ENCODE measurements at places on chromosomes 7 and 10.

- no peak for DNase-seq
Observed at GRCh38 chr10:71712170-71712569, 7.4 kb downstream of the C10orf105 start.

DNA sequence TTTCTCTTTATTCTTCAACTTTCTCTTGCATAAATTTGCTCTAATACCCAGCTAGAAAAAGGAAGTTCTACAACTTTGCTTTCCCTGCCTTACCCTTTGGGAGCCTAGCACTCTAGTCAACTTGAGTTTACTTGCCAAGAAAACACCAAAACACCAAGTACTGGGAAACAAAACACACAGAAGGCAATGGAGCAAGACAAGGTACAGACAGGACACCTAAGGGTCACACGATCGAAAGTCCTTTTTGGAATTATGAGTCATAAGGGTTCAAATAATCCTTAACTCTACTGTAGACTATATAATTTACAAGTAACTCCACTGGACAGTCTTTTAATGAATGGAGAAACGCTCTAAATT is 42.6 kb upstream of the ANAPC16 start:
- DNase-seq = no peak

DNA sequence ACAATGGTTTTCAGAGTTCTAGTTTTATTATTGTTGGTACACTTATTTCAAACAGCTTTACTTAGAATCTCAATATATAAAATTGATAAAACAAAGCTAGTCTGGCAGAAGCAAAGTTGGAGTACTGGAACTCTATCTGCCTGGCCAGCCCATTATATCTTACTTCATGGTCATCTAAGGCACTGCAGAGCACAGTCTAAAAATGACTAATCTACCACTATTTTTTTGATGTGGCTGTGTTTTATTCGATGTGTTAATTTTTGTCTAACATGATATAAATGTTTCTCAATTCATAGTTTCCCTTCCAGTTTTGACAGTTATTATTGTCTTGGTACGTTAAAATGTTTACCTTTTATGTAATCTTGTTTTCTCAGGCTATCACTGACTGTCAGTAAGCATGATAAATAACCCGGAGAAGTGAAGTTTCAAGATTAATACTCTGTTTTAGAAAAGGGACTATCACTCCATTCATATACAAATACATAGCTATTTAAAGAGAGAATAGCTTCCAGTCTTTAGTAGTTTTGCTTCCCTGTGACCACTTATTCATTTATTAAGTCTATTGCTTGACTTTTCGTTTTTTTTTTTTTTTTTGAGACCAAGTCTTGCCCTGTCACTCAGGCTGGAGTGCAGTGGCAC is 60.6 kb upstream of the CSTF2T start:
- no peak for DNase-seq

- no peak for DNase-seq
Observed at GRCh38 chr7:113109718-113110117, 8.6 kb downstream of the SMIM30 start.

DNA sequence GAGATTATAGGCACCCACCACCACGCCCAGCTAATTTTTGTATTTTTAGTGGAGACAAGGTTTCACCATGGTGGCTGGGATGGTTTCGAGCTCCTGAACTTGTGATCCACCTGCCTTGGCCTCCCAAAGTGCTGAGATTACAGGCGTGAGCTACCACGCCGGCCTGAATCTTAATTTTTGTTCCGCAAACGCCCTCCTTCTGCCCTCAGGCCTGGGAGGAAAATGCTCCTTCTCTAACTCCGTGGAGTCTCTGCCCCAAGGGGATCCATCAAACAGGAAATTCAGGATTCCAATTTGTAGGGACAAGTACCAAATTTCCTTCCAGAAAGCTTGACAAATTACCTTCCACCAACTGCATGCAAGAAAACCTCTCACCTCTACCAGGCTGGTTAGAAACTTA is 43.2 kb downstream of the RBAK start:
- DNase-seq = no peak

- no peak for DNase-seq
Observed at GRCh38 chr10:33015761-33016547, 57.9 kb upstream of the ITGB1 start.

DNA sequence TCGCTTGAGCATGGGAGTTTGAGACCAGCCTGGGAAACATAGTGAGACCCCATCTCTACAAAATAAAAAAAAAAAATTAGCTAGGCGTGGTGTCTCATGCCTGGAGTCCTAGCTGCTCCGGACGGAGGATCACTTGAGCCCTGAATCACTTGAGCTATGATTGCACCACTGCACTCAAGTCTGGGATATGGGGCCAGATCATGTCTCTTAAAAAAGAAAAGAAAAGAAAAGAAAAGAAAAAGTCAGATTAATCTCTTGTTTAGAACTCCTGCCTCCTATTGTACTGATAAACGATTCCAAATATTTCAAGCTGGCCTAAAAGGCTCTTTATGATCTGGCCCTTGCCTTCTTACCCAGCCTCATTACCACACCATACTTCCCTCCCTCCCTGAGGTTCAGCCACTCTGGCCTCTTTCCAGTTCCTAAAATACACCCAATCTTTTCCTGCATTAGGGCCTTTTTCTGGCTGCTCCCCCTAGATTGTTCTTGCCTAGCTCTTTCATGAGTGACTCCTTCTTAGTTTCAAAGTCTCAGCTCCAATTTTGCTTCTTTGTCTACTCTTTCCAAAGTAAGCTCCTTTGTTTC is 41.7 kb downstream of the VCL start:
- DNase-seq = no peak

GRCh38 chr7:72622532-72622931 is 205.5 kb downstream of the TYW1B start:
- no peak for DNase-seq

- DNase-seq = no peak
Observed at GRCh38 chr10:45427970-45428366, 54.0 kb downstream of the ALOX5 start.

DNA sequence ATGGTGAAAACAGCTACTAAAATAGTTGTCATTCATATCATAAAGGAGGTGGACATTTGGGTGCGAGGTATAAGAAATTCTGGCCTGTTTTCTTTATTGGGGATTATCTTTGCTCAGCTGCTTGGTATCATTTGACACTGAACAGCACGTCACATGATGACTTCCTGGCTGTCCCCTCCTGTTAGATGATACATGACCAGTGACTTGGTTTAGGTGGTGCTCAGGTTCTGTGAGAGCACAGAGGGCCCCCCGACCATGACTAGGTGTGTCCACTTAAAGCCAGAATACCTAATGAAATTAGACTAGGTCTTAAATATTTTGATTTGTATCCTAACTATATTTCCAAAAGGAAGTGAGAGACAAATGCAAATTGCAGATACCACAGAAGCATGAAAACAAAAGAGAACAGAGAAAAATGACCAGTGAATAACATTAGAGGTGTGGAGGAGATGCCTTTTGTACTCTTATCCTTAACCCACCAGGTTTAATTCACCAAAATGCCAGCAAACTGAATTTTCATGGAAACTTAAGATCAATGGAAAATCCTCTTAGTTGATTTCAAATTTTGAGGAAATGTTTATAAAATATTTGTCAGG is 50.6 kb upstream of the GJD4 start:
- no peak for DNase-seq

GRCh38 chr10:23338886-23339285 is 5.7 kb downstream of the C10orf67 start:
- DNase-seq = no peak

GRCh38 chr10:102115775-102116174 is 4.4 kb downstream of the LDB1 start:
- no peak for DNase-seq

GRCh38 chr10:85594239-85594638 is 772.4 kb downstream of the GRID1 start:
- DNase-seq = no peak

DNA sequence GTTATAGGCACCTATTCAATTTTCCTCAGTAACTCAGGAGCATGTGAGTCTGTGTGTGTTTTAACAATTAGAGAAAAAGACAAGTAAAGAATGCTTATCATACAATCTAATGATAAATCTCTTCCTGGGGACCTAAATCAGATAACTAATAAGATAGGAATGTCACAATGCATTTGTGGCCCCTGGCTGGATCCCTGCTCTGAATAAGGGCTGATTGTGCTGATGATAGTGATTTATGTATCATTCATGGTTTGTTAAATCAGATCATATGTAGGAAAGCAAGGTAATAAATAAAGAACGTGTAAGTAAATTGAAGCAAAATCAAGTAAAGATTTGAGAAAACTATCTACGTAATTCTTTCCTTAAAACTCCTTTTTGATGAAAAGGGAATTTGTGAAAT is 145.9 kb downstream of the C7orf25 start:
- DNase-seq = no peak

GRCh38 chr7:134856091-134856490 is 76.7 kb downstream of the CALD1 start:
- DNase-seq = no peak

DNA sequence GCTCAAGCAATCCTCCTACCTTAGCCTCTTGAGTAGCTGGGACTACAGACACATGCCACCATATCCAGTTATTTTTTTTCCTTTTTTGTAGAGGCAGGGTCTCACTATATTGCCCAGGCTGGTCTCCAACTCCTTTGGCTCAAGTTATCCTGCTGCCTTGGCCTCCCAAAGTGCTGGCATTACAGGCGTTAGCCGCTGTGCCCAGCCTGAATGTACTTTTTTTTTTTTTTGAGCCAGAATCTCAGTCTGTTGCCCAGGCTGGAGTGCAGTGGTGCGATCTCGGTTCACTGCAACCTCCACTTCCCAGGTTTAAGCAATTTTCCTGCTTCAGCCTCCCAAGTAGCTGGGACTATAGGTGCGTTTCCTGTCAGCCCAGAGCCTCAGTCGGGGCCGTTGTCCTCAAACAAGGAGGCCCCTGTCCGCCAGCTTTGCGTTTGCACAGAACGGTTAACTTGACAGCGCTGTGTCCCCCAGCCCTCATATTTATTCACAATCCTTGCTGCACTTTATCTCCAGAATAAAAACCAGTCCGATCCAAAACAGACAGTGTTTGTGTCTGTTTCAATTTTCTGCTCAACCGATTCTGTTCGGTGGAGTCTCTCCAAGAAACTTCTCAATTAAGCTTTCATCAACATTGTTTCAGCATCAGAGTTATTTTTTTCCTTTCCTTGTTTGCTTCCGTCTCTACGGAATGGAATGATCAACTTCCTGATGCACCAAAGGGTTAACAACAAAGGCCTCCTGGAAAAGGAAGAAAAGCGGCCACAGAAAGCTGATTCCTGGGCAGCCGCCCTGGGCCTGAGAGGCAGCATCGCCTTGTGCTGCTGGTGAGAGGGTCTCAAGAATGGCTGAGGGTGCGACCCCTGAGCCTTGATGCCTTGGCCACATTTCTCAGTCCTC is 64.5 kb downstream of the PDIA4 start:
- DNase-seq = no peak

- DNase-seq = no peak
Observed at GRCh38 chr10:28331066-28331465, 28.2 kb upstream of the MPP7 start.

DNA sequence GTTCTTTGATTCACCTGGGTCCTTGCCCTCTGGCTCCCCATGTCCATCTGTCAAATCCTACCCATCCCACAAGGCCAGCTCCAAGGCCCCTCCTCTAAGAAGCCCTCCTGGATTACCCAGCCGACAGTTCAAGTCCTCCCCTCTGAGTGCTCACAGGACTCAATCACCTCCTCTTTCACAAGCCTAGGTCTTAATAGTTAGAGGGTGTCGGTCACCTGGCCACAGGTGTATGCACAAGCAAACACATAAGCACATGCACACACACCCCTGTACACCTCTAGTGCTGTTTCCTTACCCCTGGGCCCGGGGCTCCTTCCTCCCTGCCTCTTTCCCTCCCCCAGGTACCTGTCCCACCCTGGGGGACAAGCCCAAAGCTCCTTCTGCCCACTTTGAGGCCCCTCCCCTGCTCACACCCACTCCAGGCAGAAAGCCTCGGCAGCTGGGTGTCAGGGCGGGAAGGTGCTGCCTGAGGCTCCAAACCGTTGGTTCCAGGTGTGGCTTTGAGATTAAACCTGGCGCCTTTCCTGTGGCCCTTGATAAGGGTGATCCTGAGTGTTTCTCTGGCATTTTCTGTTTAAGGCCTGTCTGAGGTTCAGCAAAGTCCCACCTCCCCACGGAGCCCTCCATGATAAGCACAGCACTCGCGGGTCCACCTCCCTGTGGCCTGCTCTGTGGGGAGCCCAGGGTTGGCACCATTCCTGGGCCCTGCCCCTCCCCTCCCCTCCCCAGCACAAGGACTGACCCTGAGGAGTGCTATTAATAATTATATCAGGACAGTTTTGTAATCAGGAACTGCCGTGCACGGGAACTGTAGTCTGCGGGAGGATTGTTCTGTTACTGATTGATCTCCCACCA is 14.6 kb upstream of the AQP1 start:
- no peak for DNase-seq

DNA sequence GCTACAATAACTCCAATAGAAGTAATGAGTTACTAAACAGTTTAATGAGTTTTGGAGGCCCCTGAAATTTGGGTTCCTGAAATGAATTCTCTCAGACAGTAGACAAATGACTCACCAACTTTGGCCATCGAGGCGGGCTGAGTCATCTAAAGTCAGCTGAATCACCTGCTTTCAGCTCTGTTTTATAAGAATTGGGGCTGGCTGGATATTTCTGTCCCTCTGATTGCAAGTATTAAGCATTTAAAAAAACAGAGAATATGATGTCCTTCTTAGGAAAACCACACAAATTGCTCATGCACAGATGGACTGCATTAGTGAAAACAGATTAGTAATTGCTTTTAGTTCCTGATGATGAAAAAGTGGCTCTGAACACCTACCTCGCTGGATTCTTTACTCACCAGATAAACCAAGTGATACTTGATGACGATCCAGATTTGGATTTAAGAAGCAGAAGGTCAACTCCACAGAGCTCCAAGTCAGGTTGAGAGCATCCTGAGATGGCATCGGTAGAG is 59.1 kb downstream of the ZNF365 start:
- DNase-seq = no peak

DNA sequence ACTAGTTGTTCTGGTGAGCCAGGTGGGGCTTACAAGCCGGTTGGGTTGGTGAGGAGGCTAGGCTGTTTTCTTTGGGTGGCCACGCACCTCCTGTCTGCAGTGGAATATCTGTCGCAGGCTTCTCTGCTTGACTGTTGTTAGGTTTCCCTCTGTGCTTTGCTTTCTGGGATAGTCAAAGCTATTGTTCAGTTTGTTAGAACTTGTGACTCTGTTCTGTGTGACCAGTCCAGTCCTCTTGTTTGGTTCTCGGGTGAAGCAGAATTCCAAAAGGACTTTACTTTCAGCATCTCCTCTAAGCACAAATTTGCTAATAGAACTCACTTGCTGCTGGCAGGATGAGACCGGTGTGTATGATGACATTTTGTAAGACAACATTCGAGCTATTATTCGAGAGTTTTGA is 105.3 kb downstream of the CREB5 start:
- no peak for DNase-seq
